ENCODE measurements at places on chromosomes 11 and 22.

DNA sequence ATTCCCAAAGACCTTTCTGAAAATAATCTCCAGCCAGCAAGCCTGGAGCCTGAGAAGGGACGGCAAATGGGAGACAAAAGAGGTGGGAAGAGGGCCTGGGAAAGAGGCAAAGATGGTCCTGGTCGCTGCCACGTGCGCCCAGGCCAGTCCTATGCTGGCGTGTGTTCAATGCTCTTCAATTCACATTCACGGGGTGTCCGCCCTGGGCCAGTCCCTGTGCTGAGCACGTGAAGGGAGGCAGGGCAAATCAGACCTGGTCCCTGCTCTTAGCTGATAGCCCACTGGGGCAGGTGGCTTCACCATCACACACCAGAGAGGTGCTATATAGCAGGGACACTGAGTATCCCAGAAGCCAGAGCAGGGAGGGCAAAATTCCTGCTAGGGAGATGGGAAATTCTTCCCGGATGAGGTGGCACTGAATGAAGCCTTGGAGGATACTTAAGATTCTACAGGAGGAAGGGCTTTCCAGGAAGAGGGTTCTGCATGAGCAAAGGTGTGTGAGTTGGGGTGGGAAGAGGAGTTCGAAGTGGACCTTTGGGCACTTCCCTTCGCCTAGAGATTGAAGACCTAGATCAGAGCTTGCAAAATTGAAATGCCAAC is 148.2 kb downstream of the CHST1 start:
- no peak for DNase-seq

DNA sequence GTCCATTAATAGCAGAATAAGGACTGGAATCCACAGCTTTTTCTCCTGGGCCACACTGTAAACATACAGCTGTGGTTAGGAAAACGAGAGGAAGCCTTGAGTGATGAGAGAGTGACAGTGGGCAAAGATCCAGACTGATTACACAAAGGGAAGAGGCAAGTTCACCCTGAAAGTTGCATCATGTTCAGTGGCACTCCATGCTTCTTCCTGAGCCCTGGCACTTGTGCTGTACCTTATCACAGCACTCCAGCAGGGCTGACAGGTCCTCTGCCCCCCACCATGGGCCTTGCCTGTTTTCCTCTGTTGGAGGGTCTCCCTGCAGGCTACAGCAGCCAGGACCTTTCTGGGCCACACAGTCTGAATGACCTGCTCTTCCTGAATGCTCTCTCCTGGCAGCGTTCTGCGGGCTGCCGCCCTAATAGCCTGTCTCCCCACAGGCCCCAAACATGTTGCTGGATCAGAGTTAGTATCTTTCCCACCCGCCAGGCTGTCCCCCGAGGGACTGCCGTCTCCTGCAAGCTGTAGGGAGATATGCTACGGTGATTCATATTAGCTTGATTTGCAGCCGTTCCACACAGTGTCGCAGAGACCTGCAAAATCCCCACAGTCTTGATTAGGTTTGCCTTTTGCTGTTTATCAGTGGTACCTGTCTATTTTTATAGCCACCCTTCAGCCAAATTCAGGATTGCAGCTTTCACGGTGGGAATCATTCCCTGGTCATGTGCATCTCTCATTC is 60.2 kb downstream of the NTM start:
- DNase-seq, result no peak

DNA sequence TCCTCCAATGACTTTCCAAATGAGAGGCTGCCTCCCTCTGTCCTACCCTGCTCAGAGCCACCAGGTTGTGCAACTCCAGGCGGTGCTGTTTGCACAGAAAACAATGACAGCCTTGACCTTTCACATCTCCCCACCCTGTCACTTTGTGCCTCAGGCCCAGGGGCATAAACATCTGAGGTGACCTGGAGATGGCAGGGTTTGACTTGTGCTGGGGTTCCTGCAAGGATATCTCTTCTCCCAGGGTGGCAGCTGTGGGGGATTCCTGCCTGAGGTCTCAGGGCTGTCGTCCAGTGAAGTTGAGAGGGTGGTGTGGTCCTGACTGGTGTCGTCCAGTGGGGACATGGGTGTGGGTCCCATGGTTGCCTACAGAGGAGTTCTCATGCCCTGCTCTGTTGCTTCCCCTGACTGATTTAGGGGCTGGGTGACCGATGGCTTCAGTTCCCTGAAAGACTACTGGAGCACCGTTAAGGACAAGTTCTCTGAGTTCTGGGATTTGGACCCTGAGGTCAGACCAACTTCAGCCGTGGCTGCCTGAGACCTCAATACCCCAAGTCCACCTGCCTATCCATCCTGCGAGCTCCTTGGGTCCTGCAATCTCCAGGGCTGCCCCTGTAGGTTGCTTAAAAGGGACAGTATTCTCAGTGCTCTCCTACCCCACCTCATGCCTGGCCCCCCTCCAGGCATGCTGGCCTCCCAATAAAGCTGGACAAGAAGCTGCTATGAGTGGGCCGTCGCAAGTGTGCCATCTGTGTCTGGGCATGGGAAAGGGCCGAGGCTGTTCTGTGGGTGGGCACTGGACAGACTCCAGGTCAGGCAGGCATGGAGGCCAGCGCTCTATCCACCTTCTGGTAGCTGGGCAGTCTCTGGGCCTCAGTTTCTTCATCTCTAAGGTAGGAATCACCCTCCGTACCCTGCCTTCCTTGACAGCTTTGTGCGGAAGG is 2.9 kb downstream of the APOC3 start:
- DNase-seq, result no peak

DNA sequence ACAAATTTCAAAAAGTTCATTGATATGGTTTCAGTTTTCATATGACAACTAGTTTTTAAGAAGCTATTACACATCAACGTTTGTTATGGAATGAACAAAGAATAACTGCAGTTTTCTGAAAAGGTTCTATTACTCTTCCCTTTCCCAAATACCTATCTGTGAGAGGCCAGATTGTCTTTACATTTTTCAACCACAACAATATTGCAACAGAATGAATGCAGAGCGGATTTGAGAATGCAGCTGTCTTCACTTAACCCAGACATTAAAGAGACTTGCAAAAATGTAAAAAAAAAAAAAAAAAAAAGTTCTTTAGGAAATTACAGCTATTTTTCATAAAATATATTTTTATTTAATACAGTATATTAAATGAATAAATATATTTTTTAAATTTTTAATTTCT is 250.8 kb downstream of the DDX10 start:
- no peak for DNase-seq

GRCh38 chr11:96393753-96394348 is 4.0 kb downstream of the JRKL start:
- no peak for DNase-seq

DNA sequence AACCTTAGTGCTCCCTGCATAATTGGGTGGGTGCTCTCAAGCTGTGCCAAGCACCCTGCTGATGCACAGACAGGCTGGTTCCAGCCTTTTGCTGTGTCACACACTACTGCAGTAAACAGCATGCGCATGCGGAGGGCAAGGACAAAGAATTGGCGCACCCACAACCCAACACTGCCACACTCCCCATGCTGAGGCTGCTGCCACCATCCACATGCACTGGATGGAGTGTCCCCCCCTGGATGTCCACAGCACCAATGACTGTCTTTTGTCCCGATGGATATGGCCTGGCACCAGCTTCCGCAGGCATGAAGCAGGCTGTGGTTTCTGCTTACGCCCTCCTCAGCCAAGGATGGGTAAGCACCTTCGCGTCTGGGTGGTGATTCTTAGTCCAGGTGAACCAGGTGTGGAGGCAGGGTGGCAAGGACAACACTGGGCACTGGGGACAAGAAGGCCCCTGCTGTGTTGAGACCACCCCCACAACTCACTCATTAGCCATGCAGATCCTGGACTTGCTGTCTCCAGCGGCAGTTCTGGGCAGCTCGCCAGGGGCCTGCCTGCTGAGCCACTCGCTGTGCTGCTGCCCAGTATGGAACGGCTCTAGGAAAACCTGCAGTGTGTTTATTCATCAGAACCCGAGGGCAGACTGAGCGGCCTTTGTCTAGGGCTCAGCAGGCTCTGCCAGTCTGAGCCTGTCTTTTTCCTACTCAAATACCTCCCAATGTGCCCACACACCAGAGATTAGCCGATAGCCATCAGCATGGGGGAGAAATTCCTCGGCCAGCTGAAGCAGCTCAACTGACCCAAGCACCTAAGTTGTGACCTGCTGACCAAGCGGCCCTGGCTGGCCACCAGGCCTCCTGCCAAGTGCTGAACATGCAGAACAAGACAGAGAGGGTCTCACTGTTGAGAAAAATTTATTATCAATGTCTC is 8.2 kb upstream of the NAP1L4 start:
- no peak for DNase-seq

- DNase-seq, result no peak
These were observed 9.3 kb upstream of the ADAMTS15 start for GRCh38 chr11:130439160-130439519.

DNA sequence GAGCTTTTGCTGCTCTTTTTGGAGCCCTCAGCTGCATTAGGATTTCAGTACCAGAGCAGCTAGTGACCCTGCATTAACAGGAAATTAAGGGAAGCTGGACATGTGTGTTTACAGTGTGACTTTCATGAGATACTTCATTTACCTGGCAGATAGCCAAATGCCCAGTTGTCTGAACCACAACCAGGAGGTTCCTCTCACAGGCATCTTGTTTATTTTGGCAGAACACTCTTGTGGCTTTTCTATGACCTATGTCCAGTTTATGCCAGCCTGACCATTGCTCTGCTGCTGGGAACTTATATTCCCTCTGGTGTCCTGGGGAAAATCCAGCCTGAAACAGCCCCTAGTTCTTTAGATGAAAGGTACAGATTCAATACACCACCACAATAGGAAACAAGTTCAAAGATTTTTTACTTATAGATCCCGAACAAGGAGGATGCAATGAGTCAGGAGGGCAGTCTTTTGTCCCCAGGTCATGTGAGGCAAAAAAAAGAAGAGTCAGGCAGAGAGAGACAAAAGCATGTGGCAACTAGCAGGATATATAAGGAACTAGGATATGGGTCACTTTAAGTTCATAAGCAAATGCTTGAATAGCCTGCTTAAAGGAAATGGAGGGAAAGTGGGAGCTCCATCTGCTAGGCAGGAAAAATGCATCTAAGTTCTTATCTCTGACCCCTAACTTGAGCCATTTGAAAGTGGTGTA is 379.3 kb downstream of the INSC start:
- no peak for DNase-seq

All from T-helper 9 cell (primary cell).